ENCODE measurements at places on chromosomes 2 and 18.

DNA sequence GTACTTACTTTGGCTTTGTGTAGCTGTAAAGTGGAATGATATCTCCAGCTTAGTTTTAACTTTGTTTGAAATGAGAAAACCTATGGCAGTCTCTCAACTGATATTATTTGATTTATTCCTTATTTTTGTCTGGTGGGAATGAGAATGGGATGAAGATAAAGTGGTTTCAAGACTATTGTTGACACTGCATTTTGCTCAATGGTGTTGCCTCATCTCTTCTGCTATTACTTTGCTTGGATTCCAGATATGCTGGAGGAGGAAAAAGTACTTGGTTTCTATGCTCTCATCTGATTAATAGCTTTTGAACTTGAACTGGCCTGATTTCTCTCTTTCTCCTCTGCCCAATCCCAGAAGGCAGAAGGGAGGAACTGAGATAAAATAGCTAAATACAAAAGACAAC is 198.2 kb downstream of the CTNNA2 start:
- no peak for DNase-seq

DNA sequence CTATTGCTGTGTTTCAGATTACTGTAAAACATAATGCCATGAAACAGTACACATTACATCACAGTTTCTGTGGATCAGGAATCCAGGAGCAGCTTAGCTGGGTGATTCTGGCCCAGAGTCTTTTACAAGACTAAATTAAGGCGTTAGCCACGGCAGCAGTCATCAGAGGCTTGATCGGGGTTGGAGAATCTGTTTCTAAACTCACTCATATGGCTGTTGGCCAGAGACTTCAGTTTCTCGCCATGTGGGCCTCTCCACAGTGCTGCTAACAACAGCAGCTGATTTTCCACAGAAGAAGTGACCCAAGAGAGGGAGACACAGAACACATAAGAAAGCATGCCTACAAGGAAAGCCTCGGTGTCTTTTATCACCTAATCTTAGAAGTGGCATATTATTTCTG is 89.2 kb upstream of the MYO3B start:
- peak; percentile 4 for DNase-seq

- no peak for DNase-seq
Measured at GRCh38 chr2:210020138-210020537, 17.7 kb downstream of the RPE start.

DNA sequence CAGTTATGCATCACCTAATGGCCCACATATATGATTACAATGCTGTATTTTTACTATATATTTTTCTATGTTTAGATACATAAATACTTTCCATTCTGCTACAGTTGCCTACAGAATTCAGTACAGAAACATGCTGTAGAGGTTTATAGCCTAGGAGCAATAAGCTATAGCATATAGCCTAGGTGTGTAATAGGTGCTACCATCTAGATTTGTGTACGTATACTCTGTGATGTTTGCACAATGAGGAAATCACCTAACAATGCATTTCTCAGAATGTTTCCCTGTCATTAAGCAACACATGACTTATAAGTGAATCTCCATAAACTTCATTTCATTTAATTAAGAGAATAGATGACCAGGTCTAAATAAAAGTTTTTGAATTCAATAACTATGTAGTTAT is 43.5 kb downstream of the SLC38A11 start:
- no peak for DNase-seq

DNA sequence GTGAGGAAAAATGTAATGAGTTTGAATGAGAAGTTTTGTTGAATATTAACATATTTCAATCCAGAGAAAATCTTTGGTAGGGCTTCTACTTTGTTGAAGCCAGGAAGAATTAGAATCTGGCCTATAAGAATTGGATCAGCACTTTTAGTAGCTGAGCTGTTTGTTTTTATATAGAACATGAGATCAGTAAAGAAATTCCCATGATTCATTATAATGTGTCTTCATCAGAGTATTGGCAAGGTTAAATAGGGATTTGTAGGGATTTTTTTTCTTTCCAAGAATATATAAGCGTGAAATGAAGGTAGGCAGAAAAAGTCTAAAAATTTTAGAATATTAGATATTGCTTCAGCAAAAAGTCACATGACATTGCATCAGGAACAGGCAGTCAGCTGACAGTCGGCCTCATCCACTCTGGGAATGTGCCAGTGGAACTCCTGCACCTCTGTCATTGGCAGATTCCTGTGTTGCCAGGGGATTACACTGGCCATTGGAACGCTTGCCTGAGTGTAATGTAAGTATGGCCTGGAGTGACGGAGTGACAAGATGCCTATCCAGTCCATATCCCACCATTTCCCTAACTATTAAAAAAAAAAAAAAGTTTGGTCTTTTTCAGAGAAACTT is 60.6 kb downstream of the SERTAD2 start:
- DNase-seq = peak; percentile 51

DNA sequence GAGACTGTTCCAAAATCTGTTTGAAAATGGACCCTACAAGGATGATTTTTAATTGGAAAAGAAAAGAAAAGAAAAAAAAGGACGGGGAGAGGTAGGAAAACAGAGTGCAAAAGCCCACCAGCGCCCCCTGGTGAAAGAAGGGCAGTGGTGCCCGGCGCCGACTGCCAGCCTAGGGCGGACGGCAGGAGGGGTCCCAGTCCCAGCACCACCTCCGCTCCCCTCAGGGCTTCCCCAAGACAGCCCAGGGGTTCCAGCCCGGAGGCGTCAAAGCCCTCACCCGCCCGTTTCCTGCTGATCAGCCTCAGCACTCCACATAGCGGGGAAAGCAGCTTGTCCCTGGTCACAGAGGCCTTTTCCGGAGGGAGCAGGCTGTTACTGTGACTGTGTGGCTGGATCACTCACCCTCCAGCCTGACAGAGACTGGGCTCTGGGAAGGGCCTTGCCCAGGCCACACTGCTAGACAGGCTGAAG is 213.9 kb downstream of the TFCP2L1 start:
- peak; percentile 55 for DNase-seq

GRCh38 chr2:174969091-174969734 is 36.0 kb downstream of the CHN1 start:
- DNase-seq = no peak

GRCh38 chr2:196286821-196287220 is 115.4 kb upstream of the STK17B start:
- DNase-seq = no peak

- peak; percentile 45 for DNase-seq
Measured at GRCh38 chr2:37869771-37870170, 55.3 kb upstream of the RMDN2 start.

- no peak for DNase-seq
Measured at GRCh38 chr18:71125581-71125980, 836.7 kb downstream of the SOCS6 start.

- peak; percentile 14 for DNase-seq
Measured at GRCh38 chr2:185456517-185456916, 282.1 kb upstream of the FSIP2 start.

DNA sequence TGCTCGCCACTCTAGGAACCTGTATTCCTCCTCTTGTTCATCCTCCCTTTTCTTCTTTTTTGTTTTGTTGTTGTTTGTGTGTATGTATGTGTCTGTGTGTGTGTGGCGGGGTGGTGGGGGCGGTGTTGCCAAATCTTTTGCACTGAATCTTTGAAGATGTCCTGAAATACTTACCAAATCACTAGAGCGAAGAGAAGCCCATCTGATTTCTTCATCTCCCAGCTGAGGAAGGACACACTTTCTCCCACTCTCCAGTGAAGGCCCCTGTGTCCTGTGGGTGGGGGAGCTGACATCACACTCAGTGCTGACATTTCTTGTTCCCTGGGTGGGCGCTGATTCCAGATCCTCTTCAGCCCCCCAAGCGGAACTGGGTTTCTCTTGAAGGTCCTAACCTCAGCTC is 74.5 kb downstream of the NEDD4L start:
- no peak for DNase-seq

DNA sequence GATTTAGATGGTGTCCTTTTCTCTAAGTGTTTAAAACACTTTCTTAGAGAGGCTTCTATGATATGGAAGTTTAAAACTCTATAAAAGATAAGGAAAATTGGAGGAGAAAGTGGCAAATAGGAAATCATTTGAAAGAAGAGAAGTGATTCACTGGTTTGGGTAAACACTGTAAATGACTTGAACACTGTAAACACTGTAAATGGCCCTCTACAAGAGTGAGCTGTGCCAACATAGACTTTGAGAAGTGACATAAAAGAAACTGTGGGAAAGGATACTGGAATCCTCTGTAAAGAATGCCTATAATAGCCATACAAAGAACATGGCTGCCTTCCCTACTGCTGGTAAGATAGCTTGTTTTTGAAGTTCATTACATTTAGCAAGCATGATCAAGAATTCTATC is 210.9 kb upstream of the SIX3 start:
- no peak for DNase-seq

DNA sequence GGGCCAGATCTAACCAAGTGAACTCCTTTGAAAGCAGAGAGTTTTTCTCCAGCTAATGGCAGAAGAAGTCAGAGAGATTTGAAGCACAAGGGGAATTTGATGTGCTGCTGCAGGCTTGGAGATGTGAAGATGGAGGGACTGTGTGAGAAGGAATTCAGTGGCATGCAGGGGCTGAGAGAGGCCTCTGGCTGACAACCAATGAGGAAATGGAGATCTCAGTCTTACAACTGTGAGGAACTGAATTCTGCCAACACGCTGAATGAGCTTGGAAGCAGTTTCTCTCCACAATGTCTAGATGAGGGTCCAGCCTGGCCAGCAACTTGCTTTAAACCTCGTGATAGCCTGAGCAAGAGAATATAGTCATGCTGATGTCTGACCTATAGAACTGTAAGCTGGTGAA is 224.1 kb upstream of the DPP10 start:
- DNase-seq = no peak

GRCh38 chr2:150538651-150539201 is 51.3 kb upstream of the RND3 start:
- peak; percentile 91 for DNase-seq

DNA sequence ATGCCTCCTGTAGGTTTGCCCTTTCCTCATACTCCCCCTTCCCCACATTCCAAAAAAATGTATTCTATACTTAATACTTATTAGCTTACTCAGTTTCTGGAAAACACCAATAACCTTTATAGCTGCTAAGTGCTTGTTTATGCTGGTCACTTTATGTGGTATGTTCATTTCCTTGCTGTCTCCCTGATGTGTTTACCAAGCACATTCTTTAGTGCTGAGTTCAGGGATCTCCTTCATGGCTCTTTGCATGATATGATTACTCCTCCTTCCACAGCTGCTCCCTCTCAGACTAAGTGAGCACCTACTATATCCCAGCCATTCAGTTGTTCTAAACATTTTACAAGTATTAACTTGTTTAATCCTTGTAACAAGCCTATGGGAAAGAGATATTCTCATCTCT is 698.3 kb upstream of the FANCL start:
- DNase-seq = peak; percentile 78

DNA sequence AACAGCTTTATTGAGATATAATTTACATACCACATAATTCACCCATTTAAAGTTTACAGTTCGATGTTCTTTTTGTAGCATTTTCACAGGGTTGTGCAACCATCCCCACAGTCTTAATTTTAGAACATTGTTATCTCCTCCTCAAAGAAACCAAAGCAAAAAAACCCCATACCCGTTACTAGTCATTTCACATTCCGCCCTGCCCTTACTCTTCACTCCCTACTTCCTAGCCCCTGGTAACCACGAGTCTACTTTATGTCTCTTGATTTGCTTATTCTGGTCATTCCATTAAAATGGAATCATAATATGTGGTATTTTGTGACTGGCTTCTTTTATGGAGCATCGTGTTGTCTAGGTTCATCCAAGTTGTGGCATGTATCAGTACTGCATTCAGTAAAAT is 137.7 kb downstream of the TANC1 start:
- peak; percentile 84 for DNase-seq

- peak; percentile 40 for DNase-seq
Measured at GRCh38 chr2:53768242-53768542, 588 bp downstream of the CHAC2 start.

DNA sequence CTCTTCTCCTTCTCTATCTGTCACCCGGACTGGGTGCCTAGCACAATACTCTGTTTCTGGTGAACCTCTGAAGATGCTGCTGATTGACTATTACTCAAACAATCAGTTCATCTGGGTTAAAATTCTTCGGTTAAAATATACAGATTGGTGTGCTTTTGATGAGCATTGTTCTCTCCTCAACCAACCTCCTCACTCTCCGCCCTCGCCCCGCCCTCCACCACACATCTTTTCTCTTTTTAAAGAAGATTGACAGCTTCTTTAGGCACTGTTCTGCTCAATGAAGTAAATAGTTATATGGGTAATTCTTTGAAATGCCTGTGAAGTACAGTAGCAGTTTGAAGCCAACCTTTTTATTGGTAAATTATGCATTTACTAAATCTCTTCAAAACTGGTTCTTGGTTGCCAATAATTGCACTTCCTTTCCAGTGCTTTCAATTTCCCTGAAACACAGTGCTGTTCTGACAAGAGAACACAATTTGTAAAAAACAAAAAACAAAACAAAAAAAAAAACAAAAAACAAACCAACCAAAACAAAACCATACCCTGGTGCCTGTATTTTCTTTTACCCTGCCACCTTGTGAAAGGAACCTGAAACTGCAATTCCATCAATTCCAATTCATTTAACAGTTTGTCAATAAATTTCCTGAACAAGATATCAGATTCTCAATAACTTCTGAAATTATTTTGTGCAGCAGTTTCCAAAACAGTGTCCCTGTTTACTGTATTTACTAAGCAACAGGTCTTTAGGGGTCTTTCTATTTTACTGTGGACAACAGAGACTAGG is 188.6 kb downstream of the LRP1B start:
- DNase-seq = no peak
